ENCODE measurements at places on chromosomes 6 and 20.

DNA sequence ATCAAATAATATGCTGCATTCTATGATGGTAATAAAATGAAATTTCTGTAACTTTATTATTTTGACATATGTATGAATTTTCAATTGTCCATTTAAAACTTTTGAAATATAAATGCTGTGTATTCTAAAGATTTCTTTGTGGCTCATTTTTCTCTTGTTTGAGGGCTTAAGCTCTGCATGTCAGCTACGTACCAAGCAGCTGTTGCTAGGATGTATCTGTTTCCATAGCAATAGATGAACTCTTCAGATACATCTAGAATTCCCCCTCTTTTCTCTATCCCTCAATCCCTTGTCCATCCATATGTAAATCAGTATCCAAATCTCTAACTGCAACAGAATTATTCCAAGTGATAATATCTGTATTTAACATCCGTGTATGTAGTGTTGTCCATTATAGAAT, 76.5 kb upstream of the OPRM1 start:
- no peak for DNase-seq

- no peak for DNase-seq
Observed at GRCh38 chr20:41345729-41346067, 5.1 kb downstream of the LPIN3 start.

DNA sequence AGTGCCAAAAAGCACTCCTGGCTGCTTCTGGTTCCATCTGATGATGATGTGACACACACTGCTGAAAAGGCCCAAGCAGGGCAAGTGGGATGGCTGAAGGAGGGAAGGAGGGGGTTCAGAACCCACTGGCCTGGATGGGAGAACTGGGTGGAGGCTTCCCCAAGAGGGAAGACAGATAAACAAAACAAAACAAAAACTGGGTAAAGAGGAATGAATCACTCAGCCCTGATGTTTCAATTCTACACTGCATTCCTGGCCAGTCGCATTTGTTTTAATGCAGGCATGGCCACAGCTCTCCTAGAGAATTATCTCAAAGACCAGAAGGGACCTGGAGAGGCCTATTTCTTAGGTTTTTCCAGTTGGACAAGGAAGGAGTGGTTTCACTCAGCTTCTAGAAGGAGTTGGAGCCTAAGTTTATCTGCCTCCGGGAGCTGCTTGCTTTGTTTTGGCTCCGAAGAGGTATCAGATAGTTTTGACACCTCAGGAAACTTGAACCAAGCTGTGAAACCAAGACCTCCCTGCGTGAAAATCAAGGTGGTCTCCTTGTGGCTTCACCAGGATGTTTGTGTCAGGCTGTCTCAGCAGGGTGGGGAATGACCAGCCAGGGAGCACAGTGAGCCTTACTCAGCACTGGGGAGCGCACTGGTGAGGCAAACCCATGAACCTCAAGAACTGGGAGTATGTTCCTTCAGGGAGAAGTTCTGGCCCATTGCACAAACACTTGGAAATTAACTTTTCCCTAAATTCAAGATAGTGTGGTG, 16.1 kb downstream of the TTPAL start:
- no peak for DNase-seq

DNA sequence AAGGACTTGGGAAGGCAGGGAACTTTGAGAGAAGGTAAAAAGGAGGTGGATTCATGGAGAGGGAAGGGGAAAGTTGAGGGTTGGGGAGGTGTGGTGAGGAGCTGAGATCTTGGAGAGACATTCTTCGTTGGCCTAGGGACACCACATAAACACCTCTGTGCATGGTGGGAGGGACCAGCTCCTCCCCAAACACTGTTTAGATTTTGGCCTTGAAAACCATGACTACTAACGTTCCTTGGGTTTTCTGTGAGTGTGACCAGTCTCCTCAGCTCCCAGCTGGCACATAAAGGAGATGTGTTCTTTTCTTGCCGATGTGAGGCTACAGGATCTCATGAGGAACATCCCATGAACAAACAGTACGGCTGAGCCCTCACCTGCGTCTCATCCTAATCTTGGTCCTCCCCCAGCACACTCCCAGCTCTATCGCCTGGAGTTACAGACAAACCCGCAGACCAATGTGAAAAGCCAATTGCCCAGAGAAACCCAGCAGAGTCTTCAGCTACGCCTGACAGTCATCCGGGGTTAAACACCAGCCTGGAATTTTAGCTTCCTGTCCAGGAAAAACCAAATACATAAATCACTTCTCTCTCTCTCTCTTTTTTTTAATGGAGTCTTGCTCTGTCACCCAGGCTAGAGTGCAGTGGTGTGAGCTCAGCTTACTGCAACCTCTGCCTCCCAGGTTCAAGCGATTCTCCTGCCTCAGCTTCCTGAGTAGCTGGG, 22.0 kb upstream of the DDR1 start:
- no peak for DNase-seq

GRCh38 chr6:85672623-85673022, 29.9 kb upstream of the SYNCRIP start:
- DNase-seq: no peak

DNA sequence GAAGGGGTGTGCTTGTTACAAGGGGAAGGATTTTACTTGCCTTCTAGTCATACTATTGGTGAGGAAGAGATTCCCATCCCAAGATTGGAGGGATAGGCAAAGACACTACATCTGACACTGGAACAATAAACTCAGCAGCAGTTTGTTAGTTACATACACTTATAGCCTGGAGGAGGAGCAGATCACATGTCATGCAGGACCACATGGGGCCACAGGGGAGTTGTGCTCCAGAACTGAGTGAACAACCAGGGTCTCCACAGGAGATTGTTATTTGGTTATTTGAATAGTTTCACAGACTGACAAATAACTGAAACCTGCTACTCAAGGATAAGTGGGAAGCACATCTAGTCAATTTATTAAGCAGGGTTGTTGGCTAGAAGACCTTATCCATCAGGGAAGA, 559.4 kb upstream of the MANEA start:
- no peak for DNase-seq

DNA sequence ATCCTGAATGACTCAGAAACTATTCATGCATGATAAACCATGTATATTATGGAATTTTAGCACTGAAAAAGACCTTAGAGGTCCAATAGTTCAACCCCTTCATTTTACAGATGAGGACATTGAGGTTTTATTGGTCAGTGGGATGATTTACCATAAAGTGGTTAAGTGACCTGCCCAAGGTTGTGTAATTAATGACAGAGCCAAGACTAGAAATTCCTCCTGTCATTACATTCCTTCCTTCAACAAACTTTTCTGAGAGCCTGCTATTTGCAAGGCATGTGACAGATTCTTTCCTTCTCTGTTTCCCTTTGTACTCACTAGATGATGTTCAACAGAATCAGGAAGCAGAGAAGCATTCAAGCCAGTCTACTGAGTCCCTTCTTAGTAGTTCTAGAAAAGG, 170.7 kb upstream of the KCNK16 start:
- DNase-seq: no peak

- DNase-seq: peak; percentile 81
Observed at GRCh38 chr20:63750807-63751470, 11.4 kb downstream of the SLC2A4RG start.

- DNase-seq: no peak
Observed at GRCh38 chr20:38915355-38915754, 10.9 kb upstream of the FAM83D start.

GRCh38 chr6:159012201-159012600, 12.2 kb upstream of the RSPH3 start:
- DNase-seq: no peak

DNA sequence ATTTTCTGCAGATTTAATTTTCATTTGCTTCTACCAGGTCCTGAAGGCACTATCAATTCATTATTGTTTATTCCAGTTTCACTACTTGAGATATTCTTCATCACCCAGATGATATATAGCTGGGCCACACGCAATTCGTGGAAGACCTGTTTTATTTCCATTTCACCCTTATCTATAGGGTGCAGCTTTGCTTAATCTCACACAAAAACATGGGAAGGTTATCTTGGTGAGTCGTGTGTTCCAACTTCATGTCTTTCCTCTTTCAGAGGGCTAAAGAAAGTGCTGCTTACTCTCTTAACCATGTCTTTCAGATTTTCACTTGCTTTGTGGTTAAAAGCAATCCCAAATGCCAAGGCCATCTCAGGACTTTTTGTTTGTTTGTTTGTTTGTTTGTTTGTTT, 194.0 kb downstream of the SOD2 start:
- DNase-seq: no peak

DNA sequence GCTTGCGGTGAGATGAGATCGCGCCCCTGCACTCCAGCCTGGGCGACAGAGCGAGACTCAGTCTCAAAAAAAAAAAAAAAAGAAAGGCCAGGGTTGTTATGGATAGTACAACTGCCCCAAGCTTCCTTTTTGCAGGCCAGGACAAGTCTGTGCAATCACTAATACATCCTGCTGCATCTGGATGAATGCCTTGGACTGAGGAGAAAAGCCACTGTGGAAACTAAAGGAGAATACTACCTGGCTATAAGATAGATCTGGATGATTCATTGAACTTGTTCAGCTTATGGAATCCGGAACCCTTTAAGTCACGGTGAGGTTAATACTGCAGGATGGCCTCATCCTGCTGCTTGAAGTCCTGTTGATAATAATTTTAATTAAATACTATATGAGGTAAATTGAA, 278.2 kb downstream of the TFAP2A start:
- no peak for DNase-seq

GRCh38 chr6:64683682-64684081, 1023.3 kb downstream of the EYS start:
- no peak for DNase-seq

DNA sequence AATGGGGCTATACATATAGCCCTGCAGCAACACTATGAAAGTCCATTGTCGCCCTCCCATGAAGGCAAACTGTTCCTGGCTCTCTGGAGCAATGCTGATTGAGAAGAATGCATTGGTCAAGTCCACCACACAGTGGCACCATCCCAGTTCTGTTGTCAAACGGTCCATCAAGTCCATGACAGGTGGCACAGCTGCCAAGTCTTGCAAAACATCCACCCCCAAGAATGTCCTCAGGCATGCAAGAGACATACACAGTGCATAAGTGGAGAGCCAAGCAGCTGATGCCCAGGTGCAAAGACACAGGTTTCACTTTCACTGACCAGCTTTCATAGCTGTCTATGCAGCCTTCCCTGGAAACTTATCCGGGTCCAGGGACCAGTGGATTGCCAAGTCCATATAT, 17.5 kb downstream of the ZNF391 start:
- no peak for DNase-seq

DNA sequence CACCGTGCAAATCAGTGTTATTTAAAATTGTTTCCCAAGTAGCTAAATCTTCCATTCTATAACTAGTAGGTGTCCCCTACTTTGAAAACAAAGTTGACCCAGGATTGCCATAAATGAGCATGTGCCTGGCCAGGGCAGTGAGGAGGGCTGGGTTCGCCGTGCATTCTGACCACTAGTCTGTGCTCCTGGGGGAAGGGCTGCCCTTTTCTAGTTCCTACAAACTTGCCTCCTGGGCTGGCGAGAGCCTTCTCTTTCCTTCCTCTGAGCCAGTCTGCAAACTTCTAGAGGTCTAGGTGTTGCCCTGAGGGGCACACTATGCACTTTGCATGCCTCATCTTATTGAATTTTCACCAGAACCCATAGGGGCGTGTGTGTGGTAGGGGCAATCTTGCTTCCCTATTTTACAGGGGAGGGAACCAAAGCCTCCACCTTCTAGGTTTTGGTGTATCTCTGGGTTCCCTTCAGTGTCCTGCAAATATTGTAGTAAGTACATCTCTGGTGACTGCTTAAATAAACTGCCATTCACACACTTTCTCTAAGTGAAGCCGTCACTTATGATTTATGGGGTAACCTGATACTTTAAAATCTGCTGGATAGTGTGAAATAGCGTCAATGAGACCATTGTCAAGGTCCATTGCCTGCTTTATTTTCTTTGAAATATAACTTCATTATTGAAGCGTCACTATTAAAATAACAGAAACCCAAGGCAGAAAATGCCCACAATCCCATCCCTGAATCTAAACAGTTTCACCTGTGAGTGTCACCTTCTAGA, 42.2 kb downstream of the CDH26 start:
- DNase-seq: no peak

DNA sequence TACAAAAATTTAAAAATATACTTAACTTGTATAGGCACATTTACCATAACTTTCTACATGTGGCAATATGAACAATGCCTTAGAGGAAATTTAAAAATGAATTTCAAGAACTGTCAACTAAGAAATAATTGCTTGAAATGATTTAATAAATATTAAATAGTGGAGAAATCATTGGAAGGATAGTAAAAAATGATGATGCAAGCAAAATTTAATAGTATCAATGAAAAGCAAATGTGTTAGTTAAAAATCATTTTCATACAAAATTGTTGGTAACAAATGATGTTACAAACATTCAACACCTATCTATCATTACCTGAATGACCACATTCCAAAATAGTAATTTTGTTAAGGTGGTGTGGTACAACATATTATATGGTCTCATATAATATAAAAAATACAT, 331.0 kb downstream of the HAO1 start:
- DNase-seq: no peak

- DNase-seq: no peak
Observed at GRCh38 chr20:1191299-1191698, 6.5 kb upstream of the TMEM74B start.

DNA sequence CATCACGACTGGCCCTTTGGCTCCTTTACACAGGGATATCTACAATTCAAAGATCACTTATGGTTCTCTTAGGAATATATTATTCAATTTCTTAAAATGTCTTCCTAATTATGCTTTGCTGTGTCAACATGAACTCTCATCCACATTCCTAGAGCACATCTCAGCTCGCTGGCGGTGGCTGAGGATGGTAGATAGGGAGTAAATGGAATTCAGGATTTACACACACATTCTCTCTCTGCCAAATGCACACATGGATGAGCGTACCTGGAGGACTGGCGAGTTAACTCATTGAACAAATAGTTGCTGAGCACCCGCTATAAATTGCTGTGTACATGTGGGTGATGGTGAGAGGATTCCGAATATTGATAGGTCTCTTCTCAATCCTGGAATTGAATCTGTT, 4.8 kb upstream of the MRPS10 start:
- no peak for DNase-seq

GRCh38 chr6:43984442-43985321, 142.6 kb downstream of the MRPL14 start:
- no peak for DNase-seq

GRCh38 chr6:138571585-138572166, 72.4 kb upstream of the NHSL1 start:
- no peak for DNase-seq

- no peak for DNase-seq
Observed at GRCh38 chr20:8447262-8448120, 315.4 kb downstream of the PLCB1 start.

- DNase-seq: peak; percentile 37
Observed at GRCh38 chr6:80209430-80209829, 103.0 kb downstream of the BCKDHB start.
